Cortex of kidney (tissue), 1 donor: ENCODE measurements at places on chromosomes 3 and 15.

GRCh38 chr15:65370885-65371284 lies 6.9 kb downstream of the IGDCC3 start:
- no peak for DNase-seq

- no peak for DNase-seq
Observed at GRCh38 chr3:189325454-189325853, 153.7 kb downstream of the TPRG1 start.

DNA sequence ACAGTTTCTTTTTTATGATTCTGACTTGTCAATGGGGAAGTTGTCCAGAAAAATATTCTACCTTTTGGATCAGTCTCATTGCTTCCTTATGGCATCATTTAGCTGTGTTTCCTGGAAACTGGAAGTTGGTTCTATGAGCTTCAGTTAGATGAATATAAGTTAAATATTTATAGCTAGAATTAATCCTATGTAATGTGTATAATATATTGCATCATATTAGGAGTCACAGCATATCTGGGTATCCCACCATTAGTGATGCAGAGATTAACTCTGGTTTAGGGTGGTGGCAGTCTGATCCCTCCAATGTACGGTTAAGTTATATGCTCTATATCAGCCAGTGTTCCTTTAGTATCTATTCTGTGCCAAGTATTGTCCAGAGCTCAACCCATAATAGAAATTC lies 19.3 kb downstream of the KLHL24 start:
- DNase-seq, result no peak

DNA sequence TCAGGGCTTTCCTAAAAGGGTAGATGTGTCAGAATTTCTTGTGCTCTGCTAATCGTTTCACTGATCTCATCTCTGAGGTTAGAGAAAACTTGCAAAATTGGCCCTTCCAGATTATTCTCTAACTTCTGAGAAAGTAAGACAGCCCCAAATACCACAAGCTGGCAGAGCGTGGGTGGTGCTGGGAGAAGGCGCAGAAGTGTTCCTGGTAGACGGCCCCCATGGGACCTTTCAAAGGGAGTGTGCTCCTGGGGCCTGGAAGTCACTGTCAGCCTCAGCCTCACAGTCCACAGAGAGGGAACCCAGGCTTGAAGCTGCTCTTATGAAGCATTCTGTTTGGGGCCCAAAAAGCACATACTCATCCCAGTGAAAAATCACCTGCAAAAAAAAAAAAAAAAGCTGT lies 86.5 kb upstream of the PFN2 start:
- DNase-seq, result no peak

GRCh38 chr3:169232863-169233262 lies 430.6 kb downstream of the MECOM start:
- no peak for DNase-seq

DNA sequence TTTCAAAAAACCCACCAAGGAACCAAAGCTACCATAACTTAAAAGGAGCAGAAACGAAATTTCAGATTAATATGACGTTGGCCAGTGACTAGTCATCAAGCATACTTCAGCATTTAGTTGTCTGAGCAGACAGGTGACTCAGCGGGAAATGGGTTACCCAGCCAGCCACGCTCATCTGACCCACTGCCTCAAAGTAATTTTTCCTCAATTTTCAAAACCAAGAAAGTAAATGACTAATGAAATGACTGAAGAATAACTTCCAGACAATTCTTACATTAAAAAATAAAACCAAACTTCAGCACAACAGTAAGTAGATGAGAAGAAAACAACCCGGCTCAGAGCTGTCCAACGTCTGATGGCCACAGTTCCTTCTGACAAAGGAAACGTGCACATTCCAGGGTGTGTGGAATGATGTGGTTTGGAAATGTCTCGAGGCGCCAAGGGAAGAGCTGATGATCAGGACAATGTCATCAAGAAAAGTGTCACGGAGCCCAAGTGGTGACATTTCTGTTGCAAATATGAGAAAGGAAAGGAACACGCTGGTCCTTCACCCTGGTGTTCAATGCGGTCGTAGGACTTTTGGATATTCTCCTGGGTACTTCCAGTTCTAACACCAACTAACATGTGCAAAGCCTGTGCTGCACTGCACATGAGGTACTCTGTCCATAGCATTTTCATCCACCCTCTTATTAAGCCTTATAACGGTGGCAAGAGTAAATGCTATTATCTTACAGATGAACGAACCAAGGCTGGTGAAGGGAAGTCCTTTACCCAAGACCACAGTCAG lies 79.1 kb downstream of the FOXP1 start:
- no peak for DNase-seq

GRCh38 chr15:61879219-61879618 lies 181.0 kb downstream of the VPS13C start:
- no peak for DNase-seq

DNA sequence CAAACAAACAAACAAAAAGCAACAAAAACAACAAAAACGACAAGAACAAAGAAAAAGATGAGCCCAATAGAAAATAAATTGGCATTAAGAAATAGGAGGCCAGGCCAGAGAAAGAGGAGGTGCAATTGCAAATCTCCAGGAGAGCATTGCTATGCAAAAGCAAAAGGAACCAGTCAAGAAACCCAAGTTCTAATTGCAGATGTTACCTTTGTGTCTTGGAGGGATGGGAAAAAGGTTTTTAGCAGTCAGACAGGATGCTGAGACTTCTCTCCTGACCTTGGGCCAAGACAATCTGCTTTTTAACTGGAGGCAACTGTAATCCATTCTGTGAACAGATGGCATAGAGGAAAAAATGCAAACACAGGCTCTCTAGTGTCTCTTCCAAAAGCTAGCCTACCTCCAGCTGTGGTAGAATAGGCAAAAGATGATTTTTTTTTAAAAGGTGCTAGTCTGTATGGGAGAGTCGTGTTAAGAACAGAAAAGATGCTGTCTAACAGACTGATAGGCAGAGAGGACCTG lies 56.4 kb downstream of the LSAMP start:
- no peak for DNase-seq

GRCh38 chr15:78938658-78939488 lies 6.0 kb downstream of the CTSH start:
- no peak for DNase-seq

DNA sequence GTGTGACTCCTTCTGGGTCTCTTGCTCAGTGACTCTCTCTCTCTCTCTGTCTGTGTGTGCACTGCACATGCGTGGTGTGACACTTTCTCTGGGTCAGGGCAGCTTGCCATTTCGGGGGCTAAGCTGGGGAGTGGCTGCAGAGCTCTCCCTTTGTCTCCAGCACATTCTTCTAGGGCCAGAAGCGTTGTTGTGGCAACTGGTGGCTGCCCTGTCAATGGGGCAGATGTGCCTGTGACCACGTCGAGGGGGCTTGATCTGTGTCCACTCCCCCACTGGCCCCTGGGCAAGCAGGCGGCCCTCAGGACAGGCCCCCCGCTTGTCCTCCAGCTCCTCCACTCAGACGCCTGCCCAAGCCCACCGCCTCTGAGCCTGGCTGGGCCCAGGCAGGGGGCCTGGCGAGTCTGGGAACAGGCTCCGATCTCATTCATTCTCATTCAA lies 67.8 kb downstream of the WNT7A start:
- no peak for DNase-seq

GRCh38 chr3:39108200-39108710 lies 775 bp downstream of the TTC21A start:
- DNase-seq, result no peak

- no peak for DNase-seq
Observed at GRCh38 chr15:66883284-66883911, 181.4 kb downstream of the SMAD6 start.

GRCh38 chr15:70058642-70059360 lies 38.9 kb downstream of the TLE3 start:
- no peak for DNase-seq

- no peak for DNase-seq
Observed at GRCh38 chr3:197237897-197238296, 60.5 kb downstream of the DLG1 start.

- DNase-seq, result no peak
Observed at GRCh38 chr15:66153549-66154415, 99.8 kb downstream of the MEGF11 start.

- no peak for DNase-seq
Observed at GRCh38 chr3:49880581-49881315, 11.0 kb upstream of the CAMKV start.

DNA sequence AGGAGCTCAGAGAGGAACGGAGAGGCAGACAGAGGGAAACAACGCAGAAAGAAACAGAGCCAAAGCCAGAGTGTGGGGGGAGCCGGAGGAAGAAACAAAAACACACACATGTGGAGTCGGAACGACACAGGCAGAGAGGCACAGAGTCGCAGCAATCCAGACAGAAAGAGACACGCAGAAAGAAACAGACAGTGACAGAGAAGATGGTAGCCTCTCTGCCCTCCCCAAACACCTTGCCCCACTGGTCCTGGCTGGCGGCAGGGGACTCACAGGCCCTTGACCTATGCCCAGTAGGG lies 1.7 kb downstream of the NCKIPSD start:
- DNase-seq, result no peak

DNA sequence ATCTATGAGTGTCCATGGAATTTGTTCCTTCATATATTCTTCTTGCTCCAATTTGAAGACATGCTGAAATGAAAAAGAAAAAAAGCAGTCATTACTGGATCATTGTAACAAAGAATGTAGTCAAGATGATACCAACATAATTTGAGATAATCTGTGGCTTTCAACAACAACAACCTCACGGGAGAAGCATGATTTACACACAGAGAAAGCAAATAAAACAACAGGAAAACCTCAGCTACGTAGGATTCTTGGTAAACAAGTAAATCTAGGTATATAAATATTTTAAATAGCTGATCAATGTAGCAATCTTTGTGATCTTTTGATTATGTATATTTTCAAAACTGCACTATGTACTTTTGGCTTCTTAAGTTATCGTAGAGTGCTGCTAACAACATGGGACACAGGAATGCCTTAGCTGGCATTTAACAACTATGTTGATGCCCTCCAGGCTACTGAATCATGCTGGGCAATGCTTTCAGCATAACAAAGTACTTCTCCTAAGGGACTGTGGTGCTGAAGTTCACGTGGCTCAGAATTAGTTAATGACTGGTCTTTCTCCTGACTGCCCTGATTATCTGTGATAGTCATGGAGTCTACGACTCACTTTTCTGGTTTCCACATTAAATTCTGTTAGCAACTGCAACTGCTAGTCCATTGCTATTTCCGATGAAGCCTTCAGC lies 96.5 kb upstream of the MYO5C start:
- DNase-seq, result no peak

DNA sequence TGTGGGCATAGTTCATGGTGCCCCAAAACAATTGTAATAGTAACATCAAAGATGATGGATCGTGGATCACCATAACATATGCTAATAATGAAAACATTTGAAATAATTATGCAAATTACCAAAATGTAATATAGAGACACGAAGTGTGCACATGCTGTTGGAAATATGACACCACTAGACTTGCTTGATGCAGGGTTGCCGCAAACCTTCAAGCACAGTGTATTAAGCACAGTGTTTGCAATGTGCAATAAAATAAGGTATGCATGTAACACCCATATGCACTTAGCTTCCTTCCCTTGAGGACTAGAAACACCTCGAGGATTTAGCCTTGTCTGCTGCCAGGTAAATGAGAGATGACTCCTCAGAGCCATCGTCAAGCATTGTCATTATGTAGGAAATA lies 10.9 kb upstream of the GJD2 start:
- no peak for DNase-seq

GRCh38 chr15:62809115-62809967 lies 233.2 kb upstream of the TPM1 start:
- no peak for DNase-seq

DNA sequence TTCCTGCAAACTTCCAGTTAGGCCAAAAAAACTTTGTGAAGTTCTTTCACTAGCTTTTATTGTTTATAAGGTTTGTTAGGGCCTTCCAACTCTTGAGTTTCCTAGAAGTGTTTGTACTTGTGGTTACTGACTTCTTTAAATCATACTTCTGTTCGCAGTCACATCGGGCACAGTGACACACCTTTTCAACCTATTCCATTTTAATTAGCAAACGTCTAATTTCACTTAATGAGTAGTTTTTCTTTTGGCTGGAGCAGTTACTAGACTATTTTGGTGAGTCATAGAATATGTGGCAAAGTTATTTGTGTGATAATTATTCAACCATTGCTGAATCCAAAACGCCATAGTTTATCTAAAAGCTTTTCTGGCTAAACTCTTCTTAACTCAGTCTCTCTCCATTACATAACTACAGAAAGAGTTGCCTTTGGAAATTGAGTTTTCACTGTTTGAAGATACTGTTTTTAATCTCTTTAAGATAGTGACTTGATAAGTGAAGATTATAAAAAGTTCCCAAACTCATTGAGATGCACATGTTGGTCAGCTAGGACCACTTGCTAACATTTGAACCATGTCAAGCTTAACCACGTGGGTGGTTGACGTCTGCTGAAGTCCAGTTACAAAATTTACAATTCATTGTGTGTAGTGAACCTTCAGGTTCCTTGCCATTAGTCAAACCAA lies 21.5 kb downstream of the CNOT10 start:
- DNase-seq, result no peak
